ENCODE measurements at places on chromosomes 12 and 14.

DNA sequence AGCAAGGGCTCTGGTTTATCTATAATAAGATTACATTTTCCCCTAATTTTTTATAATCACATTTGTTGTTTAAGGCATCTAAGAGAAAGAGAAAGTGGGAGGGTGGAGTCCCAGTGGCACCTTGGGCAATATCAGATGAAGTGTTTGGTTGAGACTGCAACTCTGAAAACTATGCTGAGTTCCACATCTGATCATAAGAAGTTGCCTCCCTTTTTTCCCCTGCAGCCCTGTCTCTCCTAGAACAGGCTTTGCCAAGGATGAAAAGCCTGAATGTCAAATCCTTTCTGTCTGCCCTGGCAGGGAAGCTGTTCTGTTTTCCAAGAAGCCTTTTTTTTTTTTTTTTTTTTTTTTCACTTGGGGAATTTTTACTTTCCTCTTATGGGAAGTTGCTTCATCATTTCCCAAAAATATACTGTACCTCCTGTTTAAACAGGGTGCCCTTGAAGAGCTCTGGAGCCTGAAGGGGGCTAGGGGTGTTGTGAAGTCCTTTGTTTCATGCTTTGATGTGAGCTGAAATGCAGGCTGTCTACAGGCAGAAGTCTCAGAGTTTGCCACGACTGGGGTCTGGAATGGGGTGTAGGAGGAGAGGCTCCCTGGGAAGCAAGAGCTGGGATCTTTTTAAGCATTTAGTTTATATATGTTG is 71.3 kb downstream of the SUSD6 start:
- no peak for DNase-seq

GRCh38 chr12:116990971-116991966 is 80.5 kb downstream of the FBXW8 start:
- DNase-seq = no peak

DNA sequence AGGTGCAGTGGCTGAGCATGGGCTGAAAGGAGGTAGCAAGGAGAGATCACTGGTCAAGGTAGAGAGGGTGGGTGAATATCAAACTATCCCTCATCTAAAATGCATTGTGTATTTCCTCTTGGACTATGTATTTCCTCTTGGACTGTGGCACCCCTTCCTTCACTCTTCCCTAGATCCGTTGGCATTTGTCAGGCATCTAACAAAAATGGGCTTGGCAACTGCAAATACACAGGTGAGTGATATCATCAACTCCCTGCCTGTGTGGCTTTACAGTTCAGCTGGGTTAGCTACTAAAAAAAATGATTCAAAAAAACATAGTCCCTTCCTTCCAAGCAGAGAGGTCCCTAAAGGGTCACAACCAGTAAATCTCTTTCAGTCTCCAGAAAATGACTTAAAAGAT is 142.8 kb upstream of the FUT8 start:
- no peak for DNase-seq

GRCh38 chr14:74612350-74613021 is 449 bp upstream of the LTBP2 start:
- DNase-seq = no peak

DNA sequence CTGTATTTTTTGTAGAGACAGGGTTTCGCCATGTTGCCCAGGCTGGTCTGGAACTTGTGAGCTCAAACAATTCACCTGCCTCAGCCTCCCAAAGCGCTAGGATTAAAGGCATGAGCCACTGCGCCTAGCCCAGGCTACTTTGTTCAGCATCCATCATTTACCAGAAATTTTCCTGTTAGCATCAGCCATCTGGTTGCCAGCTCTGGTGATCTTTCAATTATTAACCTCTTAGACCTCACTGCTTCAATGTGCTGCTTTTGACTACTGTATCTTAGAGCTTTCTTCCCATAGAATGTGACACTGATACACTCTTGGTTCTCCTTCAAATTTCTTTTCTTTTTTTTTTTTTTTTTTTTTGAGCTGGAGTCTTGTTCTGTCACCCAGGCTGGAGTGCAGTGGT is 5.4 kb upstream of the AMHR2 start:
- DNase-seq = no peak

DNA sequence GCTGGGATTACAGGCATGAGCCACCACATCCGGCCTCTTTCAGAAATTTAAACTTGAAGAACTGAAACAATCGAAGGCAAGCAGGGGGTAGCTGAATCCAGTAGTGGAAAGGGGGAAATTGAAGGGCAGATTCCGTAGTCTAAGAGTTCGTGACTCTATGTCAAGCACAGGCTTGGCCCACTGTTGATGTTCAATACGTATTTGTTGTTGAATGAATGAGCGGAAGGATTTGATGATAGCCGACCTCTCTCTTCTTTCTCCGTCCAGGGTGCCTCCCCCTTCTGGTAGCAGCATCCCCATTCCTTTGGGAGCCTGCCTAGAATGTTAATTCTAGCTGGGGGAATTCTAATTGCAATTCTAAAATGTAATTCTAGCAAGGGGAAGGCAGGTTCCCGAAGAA is 59.8 kb upstream of the MED13L start:
- DNase-seq = no peak

- no peak for DNase-seq
These were observed 368.8 kb downstream of the ALG10 start for GRCh38 chr12:34390846-34391700.

- no peak for DNase-seq
These were observed 2.4 kb downstream of the PRR13 start for GRCh38 chr12:53443955-53444354.

DNA sequence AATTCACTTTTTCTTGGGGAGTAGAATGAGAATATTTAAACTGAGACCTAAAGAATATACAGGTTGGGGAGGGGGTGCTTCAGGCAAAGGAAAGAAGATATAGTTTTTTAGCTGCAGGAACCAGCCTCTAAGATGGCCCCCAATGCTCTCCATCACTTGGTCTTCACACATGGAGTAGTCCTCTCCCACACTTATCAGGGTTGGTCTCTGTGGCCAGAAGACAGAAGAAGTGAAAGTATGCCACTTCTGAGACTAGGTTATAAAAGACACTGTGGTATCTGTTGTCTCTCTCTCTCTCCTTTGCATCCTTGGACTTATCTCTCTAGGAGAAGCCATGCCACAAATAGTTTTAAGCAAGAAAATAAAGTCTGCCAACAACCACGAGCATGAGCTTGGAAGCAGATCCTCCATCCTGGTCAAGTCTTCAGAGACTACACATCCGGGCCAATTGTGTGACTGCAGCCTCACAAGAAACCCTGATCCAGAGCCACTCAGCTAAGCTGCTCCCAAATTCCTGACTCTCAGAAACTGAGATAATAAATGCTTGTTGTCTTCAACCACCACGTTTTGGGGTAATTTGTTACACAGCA is 18.0 kb downstream of the PUS7L start:
- DNase-seq = no peak

DNA sequence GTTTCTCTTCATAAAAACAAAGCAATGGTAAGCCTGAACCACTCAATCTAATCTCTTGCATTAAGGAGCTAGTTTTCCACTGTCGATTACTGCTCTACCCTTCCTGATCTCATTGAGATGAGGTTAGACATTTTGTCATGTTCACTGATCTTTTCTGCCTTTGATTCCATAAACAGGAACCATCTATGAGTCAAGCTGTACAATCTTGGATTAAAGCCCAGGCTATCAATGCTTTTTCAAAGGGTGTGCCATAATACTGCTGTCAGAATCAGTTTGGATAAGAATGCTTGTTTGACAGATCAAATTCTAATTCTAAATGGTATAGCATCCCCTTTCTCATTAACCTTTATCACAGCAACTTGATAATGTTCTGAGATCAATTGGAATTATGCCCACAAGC is 16.1 kb downstream of the GRIP1 start:
- DNase-seq = no peak

- no peak for DNase-seq
These were observed 335.7 kb downstream of the FOXG1 start for GRCh38 chr14:29102266-29102665.

DNA sequence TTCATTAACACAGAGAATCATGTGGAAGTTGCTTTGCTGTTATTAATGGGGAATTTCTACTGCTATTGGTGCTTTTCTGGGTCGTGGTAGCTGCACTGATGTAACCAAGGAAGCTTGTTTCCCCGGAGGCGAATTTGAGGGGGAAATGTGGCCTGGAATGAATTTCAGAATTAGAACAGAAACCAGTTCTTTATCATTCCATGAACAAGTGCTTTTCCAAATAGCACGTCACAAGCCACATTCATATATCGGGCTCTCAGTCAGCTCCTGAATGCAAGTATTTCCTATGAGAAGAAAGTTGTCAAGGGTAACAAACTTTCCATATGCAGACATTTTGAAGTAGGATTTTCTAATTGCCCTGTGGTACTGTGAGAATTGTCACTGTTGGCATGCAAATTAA is 1353.2 kb downstream of the AACS start:
- DNase-seq = no peak

GRCh38 chr12:110782094-110782493 is 39.4 kb upstream of the PPP1CC start:
- no peak for DNase-seq

DNA sequence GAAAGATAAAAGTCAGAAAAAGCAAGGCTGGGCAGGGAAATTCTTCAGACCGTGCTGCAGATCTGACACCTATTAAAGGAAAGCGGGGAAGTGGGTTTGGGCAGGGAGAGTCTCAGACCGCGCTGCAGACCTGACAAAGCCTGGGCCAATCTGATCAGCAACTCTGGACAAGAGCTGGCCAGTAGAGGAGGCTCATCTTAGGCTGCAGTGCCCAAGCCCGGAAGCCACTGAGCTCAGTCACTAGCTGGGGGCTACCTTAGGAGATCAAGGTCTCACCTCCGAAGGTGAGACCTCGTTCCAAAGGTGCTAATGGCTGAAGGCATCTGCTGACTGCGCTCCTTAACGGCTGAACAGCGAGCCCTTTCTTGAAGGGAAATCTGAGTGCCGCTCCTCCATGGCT is 60.2 kb downstream of the SINHCAF start:
- DNase-seq = no peak

GRCh38 chr12:22447223-22447622 is 97.1 kb downstream of the C2CD5 start:
- DNase-seq = peak; percentile 6

DNA sequence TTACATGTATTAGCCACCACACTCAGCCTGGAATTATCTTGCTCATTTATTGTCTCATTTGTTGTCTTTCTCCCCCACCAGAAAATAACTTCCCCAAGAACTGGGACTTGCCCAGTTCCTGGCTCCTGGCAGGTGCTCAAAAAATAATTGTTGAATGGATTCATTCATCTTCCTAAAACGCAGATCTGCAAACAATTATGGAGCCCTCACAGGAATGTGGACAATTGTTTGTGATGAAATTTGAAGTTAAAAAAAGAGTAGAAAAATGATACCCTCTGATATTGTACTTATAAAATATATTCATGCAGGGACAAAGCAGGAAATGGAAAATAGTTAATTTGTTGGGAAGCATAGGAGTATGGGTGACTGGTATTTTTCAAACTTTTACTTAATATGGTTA is 60.7 kb upstream of the MAP1LC3B2 start:
- no peak for DNase-seq

GRCh38 chr14:37889087-37889486 is 293.7 kb downstream of the TTC6 start:
- DNase-seq = no peak

DNA sequence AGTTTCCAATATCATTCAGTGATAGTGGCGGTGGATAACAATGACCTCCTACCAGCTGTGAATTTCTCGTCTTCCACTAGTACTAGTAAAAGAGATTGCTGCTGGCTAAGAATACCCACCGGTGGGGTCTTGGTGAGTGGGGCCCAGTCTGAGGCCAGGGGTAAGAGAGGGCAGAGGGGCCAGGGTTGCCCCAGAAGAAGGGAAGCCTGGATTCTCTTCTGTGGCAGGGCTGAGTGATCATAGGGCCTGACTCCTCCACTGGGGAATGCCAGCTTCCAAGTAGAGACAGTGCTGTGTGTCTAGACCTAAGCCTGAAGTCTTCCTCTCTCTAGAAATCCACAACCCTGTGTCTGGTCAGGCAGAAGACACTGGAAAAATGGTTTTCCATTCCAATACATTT is 5.8 kb upstream of the TMEM63C start:
- no peak for DNase-seq

- DNase-seq = no peak
These were observed 39.2 kb upstream of the PLXNC1 start for GRCh38 chr12:94109160-94109559.

GRCh38 chr12:89497467-89497866 is 27.1 kb downstream of the GALNT4 start:
- no peak for DNase-seq

- DNase-seq = no peak
These were observed 175.6 kb upstream of the FKBP4 start for GRCh38 chr12:2619136-2619535.

DNA sequence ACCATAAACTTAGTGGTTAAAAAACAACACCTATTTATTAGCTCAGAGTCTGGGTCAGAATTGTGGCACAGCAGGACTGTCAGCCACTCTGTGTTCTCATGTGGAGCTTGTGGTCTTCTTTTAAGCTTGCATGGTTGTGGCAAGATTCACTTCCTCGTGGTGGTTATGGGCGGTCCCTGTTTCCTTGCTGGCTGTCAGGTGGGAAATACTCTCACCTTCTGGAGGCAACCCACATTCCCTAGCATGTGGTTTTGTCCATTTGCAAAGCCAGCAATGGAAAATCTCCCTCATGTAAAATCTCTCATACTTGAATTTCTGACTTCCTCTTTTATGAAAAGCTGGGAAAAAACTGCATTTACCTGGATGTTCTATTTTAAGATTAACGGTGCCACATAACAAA is 229.8 kb downstream of the ALX1 start:
- peak; percentile 17 for DNase-seq

- DNase-seq = peak; percentile 73
These were observed 57.1 kb downstream of the DYRK2 start for GRCh38 chr12:67705394-67706370.

- no peak for DNase-seq
These were observed 283.1 kb downstream of the TMEM117 start for GRCh38 chr12:44118946-44119345.

DNA sequence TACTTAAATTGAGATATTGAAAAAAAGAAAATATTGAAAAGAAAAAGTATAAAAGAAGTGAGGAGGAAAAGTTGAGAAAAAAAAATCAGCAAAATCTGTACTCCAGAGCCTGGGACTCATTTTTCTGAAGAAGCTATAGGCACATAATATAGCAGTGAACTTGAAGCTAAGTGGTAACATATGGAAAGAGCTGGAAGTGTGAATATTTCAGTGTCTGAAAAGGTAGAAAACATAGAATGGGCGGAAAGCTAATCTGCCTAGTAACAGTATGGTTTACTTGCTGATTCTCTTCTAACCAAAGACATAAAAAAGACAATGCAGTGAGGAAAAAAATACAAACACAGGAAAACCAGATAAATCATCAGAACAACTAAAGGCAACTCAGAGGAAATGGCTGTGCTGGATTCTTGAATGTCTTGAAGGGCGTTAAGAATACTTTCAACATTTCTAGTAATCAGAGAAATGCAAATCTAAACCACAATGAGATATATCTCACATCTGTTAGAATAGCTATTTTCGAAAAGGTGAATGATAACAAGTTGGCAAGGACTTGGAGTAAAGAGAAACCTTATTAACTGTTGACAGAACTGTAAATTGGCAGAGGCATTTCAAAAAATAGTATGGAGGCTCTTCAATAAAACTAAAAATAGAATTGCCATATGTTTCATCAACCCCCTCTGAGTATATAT is 784.6 kb downstream of the LRFN5 start:
- DNase-seq = no peak

- peak; percentile 26 for DNase-seq
These were observed 162.7 kb downstream of the GRIP1 start for GRCh38 chr12:66516133-66516532.

- DNase-seq = no peak
These were observed 172.2 kb upstream of the ATP2B1 start for GRCh38 chr12:89880690-89881350.

All from non-pigmented ciliary epithelial cell (primary cell).